ENCODE measurements at places on chromosomes 6 and 20.
A peak's percentile ranks its signal among the peaks of the same experiment; 100 is the strongest.

DNA sequence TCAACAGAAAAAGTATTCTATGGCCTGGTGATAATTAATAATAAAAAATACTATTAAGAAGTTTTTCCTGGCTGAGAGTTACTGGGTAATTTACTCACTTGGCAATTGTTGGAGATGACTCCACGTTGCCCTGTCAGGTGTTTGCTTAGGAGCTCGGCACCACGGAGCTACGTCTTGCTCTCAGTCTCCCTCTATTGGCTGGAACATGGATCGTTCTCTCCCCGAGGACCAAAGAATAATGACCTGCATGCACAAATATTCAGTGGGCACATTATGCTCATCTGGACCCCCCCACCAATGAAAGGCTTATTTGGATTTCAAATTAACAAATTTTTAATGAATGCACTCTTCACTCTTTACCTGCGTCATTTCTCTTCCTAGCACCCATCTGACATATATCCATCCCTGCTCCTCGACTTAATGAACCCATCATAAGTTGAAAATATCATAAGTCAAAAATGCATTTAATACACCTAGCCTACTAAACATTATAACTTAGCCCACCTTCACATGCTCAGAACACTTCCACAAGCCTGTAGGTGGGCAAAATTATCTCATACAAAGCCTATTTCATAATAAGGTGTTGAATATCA lies 71.0 kb upstream of the CD83 start:
- no peak for DNase-seq

DNA sequence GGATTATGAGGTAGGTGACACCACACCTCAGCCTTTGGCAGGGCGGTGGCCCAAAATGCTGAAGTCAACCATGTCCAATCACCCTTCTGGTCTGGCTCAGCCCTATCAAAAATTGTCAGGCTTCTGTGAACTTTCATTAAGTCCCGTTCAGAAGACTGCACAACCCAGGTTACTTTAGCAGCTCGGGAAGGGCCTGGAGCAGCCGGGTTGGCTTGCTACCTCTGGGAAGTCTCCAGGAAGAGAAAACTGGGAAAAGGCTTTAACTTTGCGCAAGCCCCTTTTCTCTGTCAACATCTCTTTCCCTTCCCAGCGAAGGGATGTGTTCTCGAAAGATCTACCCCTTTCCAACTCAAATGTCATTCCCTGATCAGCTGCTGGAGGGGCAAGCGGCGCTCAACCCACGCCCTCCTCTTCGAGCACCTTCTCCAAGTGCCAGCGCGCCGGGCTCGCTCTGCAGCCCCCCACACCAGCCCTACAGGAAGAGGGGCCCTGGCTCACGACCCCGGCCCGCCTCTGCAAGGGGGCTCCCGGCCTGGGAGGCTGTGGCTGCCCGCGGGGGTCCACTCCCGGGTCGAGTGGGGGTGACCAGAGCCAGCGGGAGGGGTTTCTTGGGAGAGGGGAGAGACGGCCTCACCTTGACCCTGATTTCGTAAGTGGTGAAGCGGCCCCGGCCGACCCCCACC lies 573 bp downstream of the SNX3 start:
- DNase-seq: peak; percentile 4

- no peak for DNase-seq
Observed at GRCh38 chr20:58713801-58714339, 21.3 kb downstream of the NPEPL1 start.

GRCh38 chr6:154520280-154520679 lies 9.8 kb upstream of the CNKSR3 start:
- no peak for DNase-seq

DNA sequence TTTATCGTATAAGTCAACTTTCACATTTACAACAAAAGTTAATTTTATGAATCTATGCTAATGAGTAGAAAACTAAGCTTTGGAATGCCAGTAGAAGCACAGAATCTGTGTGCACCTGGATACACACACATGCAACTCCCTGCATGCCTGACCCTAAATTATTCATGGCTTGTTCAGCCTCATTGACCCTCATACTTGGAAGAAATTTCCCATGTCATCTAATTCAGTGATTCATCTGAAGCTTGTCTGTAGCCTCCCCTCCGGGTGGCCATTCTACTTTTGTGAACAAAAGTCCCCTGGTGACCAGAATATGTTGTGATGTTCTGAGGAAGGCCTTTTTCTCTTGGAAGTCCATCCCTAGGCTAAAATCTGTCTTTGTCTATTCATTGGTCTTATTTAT lies 1078.4 kb downstream of the KIF16B start:
- DNase-seq: no peak

DNA sequence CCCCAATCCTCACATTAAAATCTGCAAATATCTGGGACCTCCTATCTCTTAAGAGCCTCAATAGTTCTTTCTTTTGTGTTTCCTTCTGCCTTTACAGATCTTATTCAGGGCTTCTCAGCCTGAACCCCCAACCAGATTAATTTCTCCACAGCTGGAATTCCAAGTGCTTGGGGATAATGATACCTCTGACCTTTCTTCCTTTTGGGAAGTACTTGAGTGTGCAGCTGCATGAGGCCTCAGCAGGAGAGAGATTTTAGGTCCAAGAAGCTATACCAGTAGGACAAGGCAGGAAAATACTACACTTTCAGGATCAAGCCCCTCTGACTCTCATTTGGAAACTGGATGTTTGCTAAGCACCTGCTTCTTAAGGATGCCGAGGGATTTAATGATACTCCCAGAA lies 2.6 kb downstream of the PHF20 start:
- DNase-seq: no peak

GRCh38 chr6:112237595-112237994 lies 16.8 kb downstream of the LAMA4 start:
- no peak for DNase-seq

- no peak for DNase-seq
Observed at GRCh38 chr6:19715167-19715551, 122.0 kb upstream of the ID4 start.

DNA sequence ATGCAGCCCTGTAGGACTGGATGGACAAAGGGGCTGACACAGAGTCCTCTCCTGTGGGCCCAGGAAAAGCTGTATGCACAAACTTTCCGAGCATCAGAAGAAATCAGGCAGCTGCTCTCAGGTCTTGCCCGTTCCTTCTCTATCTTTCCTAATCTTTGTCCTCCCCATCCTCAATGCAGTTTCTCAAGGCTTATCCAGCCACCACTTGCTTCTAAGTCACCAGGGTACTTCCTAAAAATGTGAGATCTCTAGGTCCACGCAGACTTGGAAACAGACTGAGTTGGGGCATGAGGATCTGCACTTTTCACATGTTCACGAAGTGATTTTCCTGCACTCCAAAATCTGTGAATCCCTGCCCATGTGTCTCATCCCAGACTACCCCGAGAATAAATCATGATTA lies 394.5 kb upstream of the SLC35B3 start:
- DNase-seq: no peak

- DNase-seq: no peak
Observed at GRCh38 chr20:34705008-34705396, 858 bp downstream of the TP53INP2 start.

- no peak for DNase-seq
Observed at GRCh38 chr6:50145125-50145524, 95.4 kb upstream of the DEFB112 start.

GRCh38 chr6:33075208-33075567 lies 602 bp upstream of the HLA-DPB1 start:
- no peak for DNase-seq

DNA sequence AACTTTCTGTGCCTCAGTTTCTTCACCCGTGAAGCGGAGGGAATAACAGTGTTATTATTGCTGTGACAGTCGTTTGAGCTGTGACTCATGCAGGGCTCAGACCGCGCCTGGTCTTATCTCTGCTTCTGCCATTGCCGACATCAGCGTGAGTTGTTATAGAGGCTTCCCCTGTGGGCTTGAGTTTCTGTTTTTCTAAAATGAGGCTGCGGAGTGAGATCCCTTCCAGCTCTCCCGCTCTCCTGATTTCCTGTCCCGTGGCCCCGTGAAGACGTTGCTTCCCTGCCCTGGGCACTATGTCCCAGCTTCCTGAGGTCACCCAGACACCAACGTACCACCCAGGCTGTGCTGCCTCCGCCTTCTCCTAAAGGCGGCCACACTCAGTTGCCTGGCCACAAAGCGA lies 278.5 kb downstream of the BMP7 start:
- no peak for DNase-seq

GRCh38 chr6:164477101-164477500 lies 832.3 kb downstream of the C6orf118 start:
- no peak for DNase-seq

- peak; percentile 21 for DNase-seq
Observed at GRCh38 chr20:8305449-8305978, 173.4 kb downstream of the PLCB1 start.

DNA sequence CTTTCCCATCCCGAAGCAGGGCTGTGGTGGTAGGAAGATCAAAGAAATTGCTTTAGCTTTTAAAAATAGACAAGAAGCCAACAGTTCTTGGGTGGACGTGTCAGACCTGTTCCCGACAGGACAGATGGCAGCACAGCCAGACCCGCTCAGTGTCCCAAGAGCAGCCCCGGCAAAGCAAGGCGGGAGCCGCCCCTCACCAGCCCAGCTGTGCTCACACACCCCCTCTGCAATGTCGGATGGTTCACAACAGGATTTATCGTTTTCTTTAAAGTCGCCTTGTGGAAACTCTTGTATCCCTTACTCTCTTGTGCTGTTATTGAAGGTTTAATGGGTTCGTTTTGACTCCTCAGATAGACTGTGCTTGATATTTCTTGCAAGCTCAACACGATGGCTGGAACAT lies 302.4 kb downstream of the THBS2 start:
- DNase-seq: no peak

DNA sequence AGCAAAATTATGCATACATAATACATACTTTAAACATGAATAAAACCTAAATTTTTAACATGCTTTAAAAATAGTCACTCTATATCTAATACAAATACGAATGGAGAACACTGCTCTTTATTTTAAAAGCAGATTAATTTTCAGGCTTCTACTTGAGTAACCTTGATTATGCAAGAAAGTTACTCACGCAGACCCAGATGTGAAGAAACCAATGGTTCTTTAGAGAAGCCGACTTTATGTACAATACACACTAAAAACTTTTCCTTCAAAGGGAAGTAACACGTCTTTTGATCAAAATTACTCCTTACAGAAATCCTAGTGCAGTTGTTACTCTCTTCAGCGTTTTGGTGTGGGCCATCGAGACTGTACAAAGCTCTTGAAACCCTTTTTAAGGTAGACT lies 136.9 kb upstream of the SLC22A16 start:
- DNase-seq: no peak

- DNase-seq: no peak
Observed at GRCh38 chr6:13788820-13789219, 25.5 kb downstream of the MCUR1 start.

GRCh38 chr6:39143238-39143930 lies 28.4 kb upstream of the SAYSD1 start:
- DNase-seq: no peak

- DNase-seq: no peak
Observed at GRCh38 chr6:117531346-117531745, 48.9 kb downstream of the DCBLD1 start.

GRCh38 chr6:109892451-109893435 lies 85.4 kb upstream of the GPR6 start:
- no peak for DNase-seq

DNA sequence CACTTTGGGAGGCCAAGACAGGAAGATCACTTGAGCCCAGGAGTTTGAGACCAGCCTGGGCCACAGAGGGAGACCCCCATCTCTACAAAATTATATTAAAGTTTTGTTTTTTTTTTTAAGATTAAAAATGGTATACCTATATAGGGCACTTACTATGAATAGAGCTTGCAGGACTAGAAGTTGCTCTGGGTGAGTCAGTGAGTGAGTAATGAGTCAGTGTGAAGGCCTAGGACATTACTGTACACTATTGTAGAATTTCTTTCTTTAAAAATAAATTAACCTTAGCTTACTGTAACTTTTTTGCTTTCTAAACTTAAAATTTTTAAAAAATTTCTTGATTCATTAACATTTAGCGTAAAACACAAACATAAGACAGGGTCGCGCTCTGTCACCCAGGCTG lies 29.7 kb downstream of the STK35 start:
- no peak for DNase-seq

GRCh38 chr20:17655286-17655651 lies 26.8 kb downstream of the RRBP1 start:
- DNase-seq: no peak

GRCh38 chr20:62014488-62014775 lies 51.2 kb downstream of the TAF4 start:
- DNase-seq: no peak

GRCh38 chr6:157825243-157825904 lies 2.3 kb downstream of the SNX9 start:
- DNase-seq: no peak

GRCh38 chr20:43386878-43387277 lies 70.8 kb upstream of the SRSF6 start:
- DNase-seq: no peak

DNA sequence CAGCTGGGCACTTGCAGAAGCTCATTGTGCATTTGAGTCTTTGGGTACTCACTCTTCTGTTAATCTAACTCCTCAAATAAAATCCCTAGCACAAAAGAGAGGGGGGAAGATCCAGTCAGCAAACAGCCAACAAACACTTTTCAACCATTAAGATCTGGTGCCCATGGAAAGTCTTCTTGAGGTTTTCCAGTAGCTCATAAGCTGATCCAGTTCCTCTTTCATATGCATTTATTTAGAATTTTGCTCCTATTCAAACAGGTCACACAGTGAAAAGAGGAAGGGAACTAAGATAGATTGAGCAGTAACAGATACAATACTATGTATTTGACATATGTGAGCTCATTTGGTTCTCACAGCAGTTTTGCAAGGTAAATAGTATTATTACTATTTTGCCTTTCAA lies 38.6 kb downstream of the HLA-DPB1 start:
- DNase-seq: no peak

DNA sequence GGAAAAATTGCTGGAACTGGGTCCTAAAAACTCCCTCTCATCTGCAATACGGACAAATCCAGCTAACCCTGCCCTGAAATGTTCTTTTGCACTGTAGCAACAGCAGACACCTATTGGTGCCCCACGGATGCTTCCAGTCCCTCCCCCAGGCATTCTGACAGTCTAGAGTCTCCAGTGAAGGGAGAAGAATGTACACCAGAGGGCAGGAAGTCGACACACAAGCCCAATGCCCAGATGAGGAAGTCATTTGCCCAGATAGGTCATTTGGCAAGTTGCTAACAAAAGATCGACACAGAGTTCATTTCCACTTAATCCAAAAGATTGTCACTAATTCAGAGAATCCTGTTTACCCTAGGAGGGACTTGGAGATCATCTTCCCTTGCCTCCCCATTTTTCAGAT lies 293.0 kb upstream of the PRDM1 start:
- DNase-seq: no peak

DNA sequence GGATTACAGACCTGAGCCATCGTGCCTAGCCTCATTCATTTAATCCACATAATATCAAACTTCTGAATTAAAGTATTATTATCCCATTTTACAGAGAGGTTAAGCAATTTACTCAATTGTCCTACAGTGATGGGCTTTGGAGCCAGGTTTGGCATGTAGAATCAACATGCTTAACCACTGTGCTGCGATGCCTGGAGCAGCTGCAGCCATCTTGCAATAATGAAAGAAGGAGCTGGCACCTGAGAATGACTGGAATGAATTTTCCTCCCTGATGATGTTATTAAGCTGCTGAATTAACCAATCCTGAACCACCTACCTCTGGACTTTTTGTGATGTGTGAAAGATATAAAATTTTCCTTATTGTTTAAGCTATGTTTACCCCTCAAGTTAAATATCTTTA lies 13.1 kb upstream of the CCND3 start:
- DNase-seq: no peak

- no peak for DNase-seq
Observed at GRCh38 chr6:87699576-87699975, 2.5 kb downstream of the AKIRIN2 start.
